ENCODE measurements at places on chromosomes 1 and 21. TPM values are rescaled to one million over a fixed set of nuclear protein-coding genes. Genes with fewer than 3 reads are reported as not detected.

GRCh38 chr21:27673581-27673980 lies 706.7 kb upstream of the ADAMTS5 start:
- no peak for DNase-seq

GRCh38 chr1:43853161-43853921 lies 80.3 kb upstream of the ARTN start:
- DNase-seq, result no peak

GRCh38 chr1:29461115-29461739 lies 224.9 kb downstream of the PTPRU start:
- no peak for DNase-seq

DNA sequence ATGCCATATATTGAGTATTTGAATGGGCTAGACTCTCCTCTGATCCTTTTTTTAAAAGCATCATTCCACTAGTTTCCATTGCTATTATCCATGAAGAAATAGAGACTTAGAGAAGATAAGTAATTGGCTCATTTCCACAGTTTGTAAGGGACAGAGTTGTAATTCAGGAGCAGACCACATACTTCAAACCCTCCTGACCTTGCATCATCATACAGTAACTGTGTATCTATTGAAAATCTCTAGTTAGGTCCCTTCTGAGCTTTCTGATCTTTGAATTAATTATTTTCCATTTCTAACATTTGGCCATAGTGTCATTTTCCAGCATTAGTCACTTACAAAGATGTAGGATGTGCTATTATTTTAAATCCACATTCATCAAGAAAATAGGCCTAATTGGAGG lies 386.5 kb upstream of the ST6GALNAC5 start:
- no peak for DNase-seq

GRCh38 chr21:16968436-16968835 lies 544.4 kb upstream of the CXADR start:
- no peak for DNase-seq

DNA sequence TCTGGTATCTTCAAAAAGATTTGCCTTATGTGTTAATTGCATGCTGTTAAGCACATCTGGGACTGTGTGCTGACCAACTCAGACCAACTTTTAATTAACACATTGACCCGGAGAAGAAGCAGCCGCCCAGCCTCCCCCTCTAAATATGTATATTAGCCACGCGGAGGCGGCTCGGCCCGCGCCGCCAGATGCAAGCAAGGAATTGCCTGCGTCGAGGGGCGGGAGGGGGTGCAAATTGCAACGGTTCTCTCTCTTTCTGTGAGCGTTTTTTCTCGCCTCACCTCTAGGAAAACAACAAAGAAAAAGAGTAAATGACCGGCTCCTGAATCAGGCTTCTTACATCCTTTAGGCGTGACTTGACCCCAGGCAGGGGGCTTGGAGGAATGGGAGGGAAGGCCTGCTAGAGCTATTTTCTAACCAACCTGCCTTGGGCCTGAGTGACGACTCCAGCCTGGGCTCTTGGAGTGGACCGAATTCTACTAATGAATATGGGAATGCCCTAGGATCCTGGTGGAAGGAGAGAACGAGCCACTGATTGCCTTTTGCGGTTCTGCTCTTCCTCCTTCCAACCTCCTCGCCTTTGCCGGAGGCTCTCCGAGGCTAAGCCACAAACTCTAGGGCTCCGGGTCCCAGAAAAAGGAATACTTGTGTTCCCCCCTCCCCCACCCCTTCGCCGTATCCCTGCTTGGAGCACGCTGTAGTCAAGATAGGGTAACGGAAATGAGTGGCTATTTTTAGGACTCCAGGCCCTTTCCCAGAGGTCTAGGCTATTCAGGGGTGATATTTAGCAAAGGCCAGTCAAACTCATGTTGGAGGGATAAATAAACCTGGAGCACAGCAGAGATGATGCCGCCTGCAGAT lies 417.0 kb upstream of the ESRRG start:
- no peak for DNase-seq

- no peak for DNase-seq
Measured at GRCh38 chr1:228930479-228930957, 195.2 kb downstream of the RHOU start.

GRCh38 chr1:26468911-26469310 lies 3.3 kb upstream of the HMGN2 start:
- no peak for DNase-seq

DNA sequence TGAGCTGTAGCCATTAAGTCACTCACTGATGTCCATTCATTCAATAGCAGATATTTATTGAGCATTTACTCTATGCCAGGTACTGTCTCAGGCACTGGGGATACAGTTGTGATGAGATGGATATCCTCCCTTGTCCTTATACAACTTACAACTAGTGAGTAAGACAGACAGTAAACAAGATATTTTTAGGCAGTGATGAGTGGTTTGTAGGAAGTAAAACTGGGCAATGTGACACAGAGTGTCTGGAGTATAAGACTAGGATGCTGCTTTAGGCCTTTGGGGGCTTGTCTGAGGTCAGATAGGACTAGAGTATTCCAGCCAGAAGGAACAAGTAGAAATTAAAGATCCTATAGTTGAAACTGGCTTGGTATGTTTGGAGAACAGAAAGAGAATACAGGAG lies 41.4 kb downstream of the NOS1AP start:
- DNase-seq, result no peak

Gene IL19
- 1.0 TPM for polyA plus RNA-seq

Gene TTC34
- 1.3 TPM for polyA plus RNA-seq

Gene NOS1AP
- 10.7 TPM for polyA plus RNA-seq

Gene CRABP2
- 85.6 TPM for polyA plus RNA-seq

Gene AMY1B
- not detected for polyA plus RNA-seq

Gene MRPL24
- polyA plus RNA-seq, result 62.5 TPM

Measured in left kidney (tissue), 8 donors.